ENCODE measurements at places on chromosomes 1 and 21. TPM values are rescaled to one million over a fixed set of nuclear protein-coding genes. Genes with fewer than 3 reads are reported as not detected.
A peak's percentile ranks its signal among the peaks of the same experiment; 100 is the strongest.

GRCh38 chr1:204459706-204460105, 34.9 kb downstream of the PIK3C2B start:
- H3K27me3 ChIP-seq, result peaks cover 3% of the 10 kb centered on the region
- H3K27ac ChIP-seq, result no peak overlapping the region
- H3K36me3 ChIP-seq, result no peaks in the 10 kb centered on the region
- DNase-seq, result no peak
- no peak overlapping the region for H3K4me3 ChIP-seq

DNA sequence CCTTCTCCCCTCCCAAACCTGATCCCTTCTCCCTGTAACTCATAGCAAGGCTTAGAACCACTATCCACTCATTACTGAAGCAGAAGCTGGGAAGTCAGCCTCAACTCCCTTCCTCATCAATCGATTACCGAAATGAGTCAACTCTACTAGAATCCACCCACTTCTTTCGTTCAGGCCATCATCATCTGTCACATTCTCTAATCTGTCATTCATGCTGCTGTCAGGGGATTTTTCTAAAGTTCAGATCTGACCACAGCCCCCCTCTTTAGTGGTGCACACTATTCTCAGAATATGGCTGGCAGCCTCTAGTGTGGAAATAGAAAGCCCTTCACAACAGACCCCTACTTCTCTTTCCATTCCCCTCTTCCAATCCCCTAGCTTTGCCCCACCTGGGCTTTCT, 5.1 kb downstream of the NT5C1A start:
- no peaks in the 10 kb centered on the region for H3K36me3 ChIP-seq
- no peak overlapping the region for H3K4me3 ChIP-seq
- peaks cover 46% of the 10 kb centered on the region for H3K27me3 ChIP-seq
- no peak for DNase-seq

- H3K36me3 ChIP-seq, result no peaks in the 10 kb centered on the region
- DNase-seq, result no peak
- H3K27me3 ChIP-seq, result no peaks in the 10 kb centered on the region
- no peak overlapping the region for H3K27ac ChIP-seq
- no peak overlapping the region for H3K4me3 ChIP-seq
- no peaks in the 10 kb centered on the region for H3K4me1 ChIP-seq
Measured at GRCh38 chr21:36122977-36123376, 11.9 kb upstream of the CBR3 start.

- no peak overlapping the region for H3K4me3 ChIP-seq
- DNase-seq, result peak; percentile 38
- H3K27me3 ChIP-seq, result peaks cover 3% of the 10 kb centered on the region
- H3K4me1 ChIP-seq, result no peaks in the 10 kb centered on the region
Measured at GRCh38 chr1:1630191-1630964, 1.6 kb upstream of the MMP23B start.

RBM11 gene
- total RNA-seq, result 2.6 TPM

DNA sequence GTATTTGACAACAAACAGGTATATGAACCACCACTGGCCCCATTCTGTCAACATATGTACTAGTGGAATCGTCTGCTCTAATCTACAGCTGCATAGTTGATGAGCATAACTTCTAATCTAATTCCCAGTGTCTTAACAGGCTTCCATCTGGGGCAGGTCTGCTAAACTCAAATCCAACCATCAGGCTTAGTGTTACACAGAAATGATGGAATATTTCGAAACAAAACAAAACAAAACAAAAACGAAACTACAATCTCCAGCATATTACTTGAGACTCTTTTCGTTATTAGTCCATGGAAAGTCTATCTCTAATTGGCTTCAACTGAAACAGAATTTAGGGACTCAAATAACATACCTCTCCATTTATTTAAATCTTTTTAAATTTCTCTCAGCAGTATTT, 37.6 kb downstream of the DIPK1A start:
- no peak for DNase-seq
- no peaks in the 10 kb centered on the region for H3K4me1 ChIP-seq
- no peaks in the 10 kb centered on the region for H3K36me3 ChIP-seq
- H3K27ac ChIP-seq, result no peak overlapping the region
- H3K27me3 ChIP-seq, result no peaks in the 10 kb centered on the region

DNA sequence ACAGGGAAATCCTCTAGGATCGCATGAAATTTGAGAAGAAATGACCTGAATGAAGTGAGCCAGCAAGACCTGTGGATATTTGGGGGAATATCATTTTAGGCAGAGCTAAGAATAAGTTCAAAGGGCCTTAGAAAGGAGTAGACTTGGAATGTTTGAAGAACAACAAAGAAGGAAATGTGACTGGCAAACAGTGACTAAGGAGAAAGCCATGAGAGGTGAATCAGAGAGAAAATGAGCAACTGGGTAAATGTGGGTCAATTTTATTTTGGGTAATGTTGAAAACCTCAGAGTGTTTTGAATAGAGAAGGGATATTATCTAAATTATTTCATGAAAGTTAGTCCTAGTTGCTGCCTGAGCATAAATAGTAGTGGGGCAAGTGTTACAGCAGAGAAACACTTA, 672.8 kb downstream of the LMO4 start:
- H3K4me1 ChIP-seq, result peaks cover 8% of the 10 kb centered on the region
- no peak overlapping the region for H3K4me3 ChIP-seq
- H3K27me3 ChIP-seq, result no peaks in the 10 kb centered on the region
- peak; percentile 58 for DNase-seq
- H3K36me3 ChIP-seq, result no peaks in the 10 kb centered on the region
- no peak overlapping the region for H3K27ac ChIP-seq

- no peaks in the 10 kb centered on the region for H3K27me3 ChIP-seq
- H3K4me1 ChIP-seq, result no peaks in the 10 kb centered on the region
- no peak overlapping the region for H3K4me3 ChIP-seq
Measured at GRCh38 chr1:199109160-199109559, 470.3 kb downstream of the PTPRC start.

GRCh38 chr1:101130673-101131072, 105.1 kb upstream of the DPH5 start:
- no peak overlapping the region for H3K4me3 ChIP-seq
- H3K27me3 ChIP-seq, result no peaks in the 10 kb centered on the region
- H3K4me1 ChIP-seq, result peaks cover 8% of the 10 kb centered on the region
- no peak overlapping the region for H3K27ac ChIP-seq
- DNase-seq, result peak; percentile 71

DNA sequence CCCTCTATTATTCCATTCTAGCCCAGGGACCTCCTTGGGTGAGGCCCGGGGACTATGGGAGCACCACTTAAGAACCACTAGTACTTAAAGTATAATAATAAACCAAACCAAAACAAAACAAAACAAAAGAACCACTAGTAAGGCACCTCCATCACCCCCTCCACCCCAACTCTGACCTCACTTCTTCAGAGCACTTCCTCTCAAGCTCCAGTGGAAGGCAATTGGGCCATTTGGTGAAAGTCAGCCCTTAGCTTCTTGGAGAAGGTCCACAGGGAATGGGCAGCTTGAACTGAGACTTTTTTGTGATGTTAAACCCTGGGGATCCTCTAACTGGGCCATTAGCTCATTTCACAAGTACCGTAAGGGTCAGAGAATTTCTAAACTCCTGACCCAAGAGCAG, 237.3 kb downstream of the RHOU start:
- no peaks in the 10 kb centered on the region for H3K4me1 ChIP-seq
- no peak for DNase-seq
- peaks cover 3% of the 10 kb centered on the region for H3K27me3 ChIP-seq
- H3K4me3 ChIP-seq, result no peak overlapping the region
- no peaks in the 10 kb centered on the region for H3K36me3 ChIP-seq
- H3K27ac ChIP-seq, result no peak overlapping the region

FCRL6 gene
- not detected for total RNA-seq

All from astrocyte (in vitro differentiated cells and primary cell).